ENCODE measurements at places on chromosomes 12 and 14.

DNA sequence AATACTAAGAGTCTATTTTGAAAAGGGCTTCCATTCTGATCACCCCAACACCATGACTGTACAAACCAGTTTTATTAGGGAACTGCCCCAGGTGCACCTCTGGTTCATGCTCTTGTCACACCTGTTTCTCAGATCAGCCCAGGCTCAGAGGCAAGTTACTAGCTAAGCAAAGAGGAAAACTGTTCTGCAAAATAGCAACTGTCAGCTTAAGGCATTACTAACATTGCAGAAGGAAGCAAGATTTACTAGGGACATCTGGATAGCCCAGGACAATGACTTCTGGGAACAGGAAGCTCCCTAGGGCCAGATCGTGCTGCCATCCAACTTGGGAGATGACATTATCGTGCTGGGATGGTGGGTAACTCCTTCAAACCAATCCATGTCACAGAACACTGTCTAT, 30.1 kb downstream of the ANAPC7 start:
- no peak for DNase-seq

- no peak for DNase-seq
These were observed 16.3 kb downstream of the SCARB1 start for GRCh38 chr12:124847113-124848074.

DNA sequence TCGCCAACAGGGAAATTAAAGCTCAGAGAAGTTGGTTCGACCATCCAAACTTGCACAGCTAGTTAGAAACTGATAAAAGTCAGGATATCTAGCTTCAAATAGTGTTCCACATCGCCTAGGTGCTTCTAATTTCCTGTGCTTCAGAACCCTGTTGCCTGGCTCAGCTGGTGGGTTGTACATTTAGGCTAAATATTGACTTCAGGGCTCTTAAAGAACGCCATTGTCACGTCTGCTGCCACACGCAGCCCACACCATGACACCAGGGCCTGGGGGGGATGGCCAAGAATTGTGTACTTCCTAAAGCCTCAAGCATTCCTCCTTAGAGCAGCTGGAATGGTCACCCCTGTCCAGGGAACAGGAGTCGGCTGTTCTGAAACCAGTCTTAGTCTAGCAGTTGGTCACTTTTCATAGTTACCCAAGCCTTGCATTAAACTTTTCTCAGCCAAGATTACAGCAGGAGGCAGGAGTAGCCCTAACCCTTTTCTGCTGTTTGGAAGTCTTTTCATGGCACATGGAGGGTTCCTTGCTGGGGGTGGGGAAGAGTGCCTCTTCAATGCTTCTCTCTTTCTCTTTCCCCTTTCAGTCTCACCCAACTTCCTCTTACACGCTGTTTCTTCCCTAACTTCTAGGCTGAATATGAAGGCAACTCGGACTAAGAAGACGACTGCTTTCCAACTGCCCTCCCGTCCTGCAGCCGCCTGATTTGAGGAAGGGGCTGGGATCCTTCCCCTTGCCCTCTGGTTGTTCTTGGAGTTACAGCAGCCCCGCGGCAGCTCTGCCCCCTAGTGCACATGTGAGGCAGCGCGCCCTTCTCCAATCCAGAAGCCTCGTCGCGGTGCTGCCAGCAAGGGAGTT, 17.1 kb downstream of the FOS start:
- peak; percentile 67 for DNase-seq

- no peak for DNase-seq
These were observed 30.4 kb upstream of the VWF start for GRCh38 chr12:6154730-6155459.

DNA sequence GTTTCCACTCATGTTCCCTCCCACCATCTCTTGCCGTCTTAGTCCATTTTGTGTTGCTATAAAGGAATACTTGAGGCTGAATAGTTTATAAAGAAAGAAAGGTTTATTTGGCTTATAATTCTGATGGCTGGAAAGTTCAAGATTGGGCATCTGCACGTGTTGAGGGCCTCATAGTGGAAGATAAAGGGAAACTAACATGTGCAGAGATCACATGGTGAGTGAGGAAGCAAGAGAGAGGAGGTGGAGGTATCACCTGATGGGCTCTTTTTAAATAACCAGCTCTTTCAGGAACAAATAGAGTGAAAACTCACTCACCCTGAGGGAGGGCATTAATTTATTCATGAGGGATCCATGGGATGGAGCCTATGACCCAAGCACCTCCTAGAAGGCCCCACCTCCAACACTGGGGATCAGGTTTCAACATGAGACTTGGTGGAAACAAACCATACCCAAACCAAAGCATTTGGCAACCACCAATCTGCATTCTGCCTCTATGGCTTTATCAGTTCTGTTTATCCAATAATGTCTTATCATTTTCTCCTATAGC, 29.5 kb downstream of the MYO1H start:
- no peak for DNase-seq

DNA sequence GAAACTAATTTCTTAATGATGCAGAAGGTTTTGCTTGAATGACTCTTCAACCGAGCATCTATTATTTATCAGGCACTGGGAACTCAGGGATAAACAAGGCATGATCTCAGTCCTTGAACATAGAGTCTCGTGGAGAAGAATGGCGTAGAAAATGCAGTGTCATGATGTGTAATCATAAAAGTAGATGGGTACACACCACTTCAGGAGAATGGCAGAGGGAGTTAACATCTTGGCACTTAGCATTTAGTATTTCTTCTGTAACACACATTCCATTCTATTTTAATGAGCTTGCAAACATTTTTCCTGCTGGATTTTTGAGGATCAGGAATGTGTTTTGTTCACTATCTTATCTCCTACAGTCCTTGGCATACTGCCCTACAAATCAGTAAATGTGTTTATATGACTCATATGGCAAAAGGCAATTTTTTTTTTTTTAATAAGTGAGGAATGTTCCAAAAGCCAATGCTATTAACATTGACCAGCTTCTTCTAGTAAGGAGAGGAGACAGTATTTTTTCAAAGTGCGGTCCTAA, 3.8 kb downstream of the TXNRD1 start:
- DNase-seq, result peak; percentile 24

- no peak for DNase-seq
These were observed 180.9 kb downstream of the CHST11 start for GRCh38 chr12:104637604-104638003.

DNA sequence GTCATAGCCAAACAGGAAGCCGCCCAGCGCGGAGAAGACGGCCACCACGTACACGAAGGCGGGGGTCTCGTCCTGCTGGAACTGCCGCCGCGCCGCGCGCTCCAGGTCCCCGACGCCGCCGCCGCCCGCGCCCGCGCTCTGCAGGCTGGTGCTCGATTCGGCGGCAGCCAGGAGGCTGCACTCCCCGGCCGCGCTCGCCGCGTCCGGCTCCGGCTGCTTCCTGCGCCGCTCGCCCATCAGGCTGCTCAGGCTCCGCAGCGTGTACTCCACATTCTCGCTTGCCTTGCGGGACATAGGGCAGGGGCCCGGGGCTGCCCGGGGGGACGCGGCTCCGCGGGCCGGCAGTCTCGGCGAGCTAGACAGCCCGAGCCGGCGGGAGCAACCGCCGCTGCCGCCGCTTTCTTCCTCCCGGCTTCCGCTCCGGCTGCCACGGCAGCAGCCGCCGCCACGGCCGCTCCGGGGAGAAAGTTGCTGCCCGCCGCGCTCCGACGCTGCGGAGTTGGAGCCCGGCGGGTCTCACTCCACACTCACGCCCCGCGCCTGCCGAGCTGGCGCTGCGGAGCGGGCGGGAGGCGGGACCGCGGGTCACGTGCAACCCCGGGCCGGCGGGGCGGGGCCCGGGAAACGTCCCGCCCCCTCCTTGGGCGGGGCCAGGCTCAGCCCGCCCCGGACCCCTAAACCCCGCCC, at the start of gene SLC2A13:
Gene SLC2A13, minus strand, starts transcription at position 567 of the 687 bp plus-strand sequence. Its CDS starts 273 bp downstream, at position 294.
- DNase-seq, result peak; percentile 68

- no peak for DNase-seq
These were observed 533.3 kb downstream of the LRFN5 start for GRCh38 chr14:42140001-42140400.

DNA sequence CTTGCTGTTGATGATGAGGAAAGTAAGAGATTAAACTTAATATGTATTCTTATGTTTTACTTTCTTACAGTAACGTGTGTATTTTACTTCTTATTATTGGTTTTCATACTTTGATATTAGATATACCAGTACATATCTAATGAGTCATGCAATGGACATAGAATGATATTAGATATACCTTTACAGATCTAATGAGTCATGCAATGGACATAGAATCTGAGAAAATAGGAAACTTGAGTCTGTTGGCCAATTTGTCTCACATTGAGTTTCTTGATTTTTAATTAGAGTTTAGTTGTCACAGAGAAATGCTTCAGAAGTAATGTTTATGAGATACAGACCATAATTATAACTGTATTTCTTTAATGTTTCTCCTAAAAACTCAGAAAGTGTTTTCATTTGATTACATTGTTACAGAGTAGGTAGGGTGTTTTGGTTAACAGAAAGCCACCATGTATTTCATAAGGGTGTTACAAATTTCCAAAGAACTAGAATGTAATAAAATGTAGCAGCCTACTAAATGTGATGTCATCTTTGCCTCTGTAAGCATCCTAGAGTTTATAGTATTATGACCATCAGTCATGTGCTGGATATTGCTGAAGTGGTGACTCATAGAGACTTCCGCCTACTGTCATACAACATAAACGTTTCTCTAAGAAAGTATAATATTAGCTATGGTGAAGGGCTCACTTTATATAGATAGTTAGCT, 3.0 kb downstream of the GAS2L3 start:
- no peak for DNase-seq

DNA sequence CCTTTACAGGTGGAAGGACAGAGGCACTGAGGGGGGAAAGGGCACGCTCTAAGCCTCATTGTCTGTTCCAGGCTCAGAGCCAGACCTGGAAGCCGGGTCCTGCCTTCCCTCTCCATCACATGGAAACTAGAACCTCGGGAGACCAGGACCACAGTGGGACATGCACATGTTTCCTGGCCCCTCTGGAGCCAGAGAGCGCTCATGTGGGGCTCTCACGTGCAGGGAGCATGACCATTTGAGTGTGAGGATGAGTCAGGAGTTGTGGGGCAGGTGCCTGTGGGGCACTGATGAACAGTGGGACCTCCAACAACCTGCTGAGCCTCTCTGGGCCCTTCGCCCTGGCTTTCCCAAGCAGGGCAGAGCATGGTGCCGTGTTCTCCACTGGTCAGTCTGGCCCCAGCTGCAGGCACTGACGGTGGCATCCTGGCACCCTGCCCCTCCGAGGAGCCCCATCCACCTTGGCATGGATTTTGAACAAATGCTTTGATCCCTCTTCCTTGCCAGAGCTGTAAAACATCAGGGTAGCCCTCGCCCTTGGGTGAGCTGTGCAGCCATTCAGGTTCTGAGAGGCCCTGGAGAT, 100.2 kb downstream of the RIN3 start:
- no peak for DNase-seq

GRCh38 chr12:108282676-108283075, 56.4 kb downstream of the CMKLR1 start:
- DNase-seq, result no peak

DNA sequence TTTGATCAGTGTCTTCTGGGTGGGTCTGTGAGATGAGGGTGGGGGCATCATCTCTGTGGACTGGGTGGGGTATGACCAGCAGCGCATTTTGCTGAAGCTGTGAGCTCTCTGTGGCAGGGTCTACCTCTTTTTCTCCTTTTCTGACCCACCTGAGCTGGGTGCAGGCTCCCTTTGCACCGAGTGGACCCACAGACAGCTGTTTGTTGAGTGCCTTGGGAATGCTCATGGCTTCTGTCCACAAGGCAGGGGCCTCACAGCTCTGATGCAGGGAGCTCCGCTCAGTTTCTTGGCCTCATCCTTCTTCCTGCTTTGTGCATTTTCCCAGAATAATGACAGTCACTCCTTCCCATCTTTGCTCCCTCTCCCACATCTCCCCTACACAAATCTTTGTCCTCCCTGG, 380.6 kb downstream of the DPF3 start:
- DNase-seq, result no peak

DNA sequence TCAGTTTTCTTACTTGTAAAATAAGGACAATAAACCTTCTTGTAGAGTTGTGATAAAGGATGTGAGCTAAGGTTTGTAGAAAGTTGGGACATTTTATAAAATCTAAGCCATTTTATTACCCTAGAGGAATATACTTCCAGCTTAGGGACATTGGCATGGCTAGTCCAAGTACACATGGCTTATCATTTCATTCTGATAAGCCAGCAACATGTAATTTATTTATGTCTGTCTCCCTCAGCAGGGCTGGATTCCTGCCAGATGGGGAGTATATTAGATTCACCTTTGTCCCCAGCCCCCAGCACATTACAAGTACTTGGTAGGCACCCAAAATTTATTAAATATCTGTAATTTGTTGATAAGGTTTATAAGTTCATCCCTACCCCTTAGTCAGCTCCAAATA, 6.3 kb upstream of the ATG14 start:
- no peak for DNase-seq

DNA sequence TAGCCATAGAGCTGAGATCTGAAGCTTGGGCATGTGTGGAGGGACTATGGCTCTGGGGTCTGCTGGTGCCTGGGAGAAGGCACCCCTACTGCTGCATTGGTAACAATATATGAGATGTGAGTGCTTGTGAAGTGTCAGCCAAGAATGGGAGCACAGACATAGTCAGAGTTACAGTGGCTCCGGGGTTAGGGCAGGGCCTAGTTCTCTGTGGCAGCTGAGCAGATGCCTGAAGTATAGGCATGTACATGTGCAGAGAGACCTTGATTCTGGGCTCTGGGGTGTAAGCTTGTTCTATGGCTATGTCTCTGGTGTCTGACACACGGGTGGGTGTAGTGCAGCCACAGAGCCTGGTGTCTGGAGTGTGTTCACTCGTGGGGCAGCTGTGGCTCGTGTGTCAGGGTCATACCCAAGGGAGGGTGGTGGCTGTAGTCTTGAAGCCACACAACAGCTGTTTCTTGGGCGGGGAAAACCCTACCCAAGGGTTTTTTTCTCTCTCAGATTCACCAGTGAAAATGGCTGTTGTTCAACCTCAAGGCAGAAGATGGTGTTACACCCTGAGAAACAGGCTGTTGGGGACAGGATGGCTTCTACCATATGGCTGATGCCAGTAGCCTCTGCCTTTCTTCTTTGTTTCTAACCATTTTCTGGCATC, 11.9 kb upstream of the TCL1A start:
- DNase-seq, result no peak

DNA sequence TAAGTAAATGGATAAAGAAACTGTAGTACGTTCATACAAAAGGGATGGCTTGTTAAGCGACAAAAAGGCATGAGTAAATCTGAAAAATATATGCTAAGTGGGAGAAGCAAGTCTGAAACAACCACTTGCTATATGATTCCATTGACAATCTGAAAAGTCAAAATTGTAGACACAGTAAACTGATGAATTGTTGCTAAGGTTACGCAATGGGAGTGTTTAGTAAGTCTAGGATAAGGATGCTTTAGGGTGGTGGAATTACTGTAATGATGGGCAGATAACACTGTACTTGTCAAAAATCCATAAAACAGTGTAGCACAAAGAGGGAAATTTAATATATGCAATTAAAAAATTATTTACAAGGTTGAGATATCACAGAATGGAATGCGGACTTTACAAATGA, 984.9 kb downstream of the FSCB start:
- DNase-seq, result no peak

GRCh38 chr12:13000925-13001774, 1.1 kb upstream of the HEBP1 start:
- DNase-seq, result peak; percentile 57

GRCh38 chr12:54616933-54617680, 17.6 kb downstream of the LACRT start:
- no peak for DNase-seq

GRCh38 chr12:47844264-47845019, 24.7 kb upstream of the HDAC7 start:
- DNase-seq, result no peak
